Left renal pelvis (tissue), 4 donors: ENCODE measurements at places on chromosomes 1 and 21. TPM values are rescaled to one million over a fixed set of nuclear protein-coding genes. Genes with fewer than 3 reads are reported as not detected.
A peak's percentile ranks its signal among the peaks of the same experiment; 100 is the strongest.

DNA sequence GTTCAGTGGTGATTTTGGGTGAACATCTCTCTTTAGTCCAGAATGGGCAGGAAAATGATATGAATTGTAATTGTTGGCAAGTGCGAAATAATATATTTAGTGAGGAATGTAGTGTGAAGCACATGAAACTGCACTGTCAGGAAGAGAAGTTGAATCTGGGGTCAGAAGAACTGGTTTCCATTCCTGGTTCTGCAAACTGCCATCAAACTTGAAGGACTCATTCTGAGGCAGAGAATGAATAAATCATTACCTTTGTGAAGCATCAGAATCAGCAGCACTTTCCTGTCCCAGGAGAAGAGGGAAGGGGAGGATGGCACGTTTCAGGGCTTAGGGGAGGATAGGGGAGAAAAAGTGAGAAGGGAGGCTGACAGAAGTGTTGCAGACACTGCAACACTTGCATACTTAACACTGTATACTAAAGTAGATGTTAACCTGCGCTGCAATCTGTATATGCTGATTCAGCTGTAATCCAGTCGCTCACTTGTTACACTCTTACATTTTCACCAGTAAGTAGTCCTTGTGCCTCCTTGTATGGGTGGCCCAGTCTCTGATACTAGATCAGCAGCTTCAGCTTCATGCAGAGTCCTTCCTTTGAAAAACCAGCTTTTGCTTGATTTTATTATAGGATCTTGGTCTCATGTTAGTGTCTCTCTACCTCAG is 10.5 kb upstream of the RPTN start:
- no peak for DNase-seq

The LRRC3 gene
- 4.6 TPM for polyA plus RNA-seq

GRCh38 chr1:193674292-193674944 is 488.0 kb upstream of the B3GALT2 start:
- no peak for DNase-seq

GRCh38 chr1:151858030-151858746 is 4.7 kb upstream of the THEM5 start:
- DNase-seq: no peak

The KIF21B gene
- 2.1 TPM for polyA plus RNA-seq

DNA sequence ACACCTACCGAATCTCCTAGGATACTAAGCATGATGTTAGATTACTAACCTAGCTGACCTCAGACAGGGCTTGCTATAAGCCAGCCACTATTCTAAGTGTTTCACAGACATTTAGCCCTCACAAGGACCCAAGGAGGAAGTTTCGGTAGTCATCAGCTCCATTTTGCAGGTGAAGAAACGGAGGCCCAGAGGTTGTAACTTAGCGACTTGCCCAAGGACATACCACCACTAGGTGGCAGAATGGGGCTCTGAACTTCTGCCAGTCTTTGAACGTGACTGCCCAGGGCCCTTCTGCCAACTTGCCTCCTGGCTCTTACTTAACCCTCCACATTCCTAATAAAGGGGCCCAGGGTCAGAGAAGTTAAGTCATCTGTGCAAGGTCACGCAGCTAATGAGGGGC is 283.5 kb downstream of the C1orf94 start:
- no peak for DNase-seq

DNA sequence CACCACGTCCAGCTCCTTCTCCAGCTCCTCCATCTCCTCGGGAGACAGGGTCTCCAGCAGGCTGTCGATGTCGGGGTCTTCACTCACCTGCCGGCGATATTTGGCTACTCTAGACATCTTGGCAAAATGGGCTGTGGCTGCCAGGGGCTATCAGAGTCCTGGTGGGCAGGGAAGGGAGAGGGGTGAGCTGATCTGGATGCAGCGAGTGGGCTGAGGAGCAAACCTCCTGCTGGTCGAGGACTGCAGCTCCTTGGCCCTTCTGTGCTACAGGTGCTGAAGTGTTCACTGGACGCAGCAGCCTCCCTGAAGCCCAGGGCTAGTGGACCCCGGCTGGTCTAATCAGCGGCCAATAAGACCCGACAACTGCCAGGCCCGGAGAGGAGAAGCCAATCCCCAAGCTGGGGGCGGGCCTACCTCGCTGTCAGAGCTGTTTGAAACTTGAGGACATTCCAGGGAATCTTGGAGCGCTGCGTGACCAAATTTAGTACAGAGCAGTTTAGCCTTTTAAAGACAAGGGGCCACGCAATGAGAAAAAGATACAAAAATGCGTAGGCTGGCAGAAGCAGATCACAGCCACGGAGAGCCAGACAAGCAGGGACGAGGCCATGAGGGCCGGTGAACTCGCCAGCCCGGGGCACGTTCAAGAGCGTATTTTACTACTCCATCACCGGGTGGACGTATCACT is at the start of gene LMOD1:
Gene LMOD1 (minus strand): TSS at position 325 of the 685 bp plus-strand sequence. CDS start 208 bp downstream, at position 117.
- DNase-seq: peak; percentile 77

The HFM1 gene
- 8.7 TPM for polyA plus RNA-seq

The CRNN gene
- polyA plus RNA-seq: not detected

The S100B gene
- polyA plus RNA-seq: 9.6 TPM

The KCNT2 gene
- polyA plus RNA-seq: 13.9 TPM

DNA sequence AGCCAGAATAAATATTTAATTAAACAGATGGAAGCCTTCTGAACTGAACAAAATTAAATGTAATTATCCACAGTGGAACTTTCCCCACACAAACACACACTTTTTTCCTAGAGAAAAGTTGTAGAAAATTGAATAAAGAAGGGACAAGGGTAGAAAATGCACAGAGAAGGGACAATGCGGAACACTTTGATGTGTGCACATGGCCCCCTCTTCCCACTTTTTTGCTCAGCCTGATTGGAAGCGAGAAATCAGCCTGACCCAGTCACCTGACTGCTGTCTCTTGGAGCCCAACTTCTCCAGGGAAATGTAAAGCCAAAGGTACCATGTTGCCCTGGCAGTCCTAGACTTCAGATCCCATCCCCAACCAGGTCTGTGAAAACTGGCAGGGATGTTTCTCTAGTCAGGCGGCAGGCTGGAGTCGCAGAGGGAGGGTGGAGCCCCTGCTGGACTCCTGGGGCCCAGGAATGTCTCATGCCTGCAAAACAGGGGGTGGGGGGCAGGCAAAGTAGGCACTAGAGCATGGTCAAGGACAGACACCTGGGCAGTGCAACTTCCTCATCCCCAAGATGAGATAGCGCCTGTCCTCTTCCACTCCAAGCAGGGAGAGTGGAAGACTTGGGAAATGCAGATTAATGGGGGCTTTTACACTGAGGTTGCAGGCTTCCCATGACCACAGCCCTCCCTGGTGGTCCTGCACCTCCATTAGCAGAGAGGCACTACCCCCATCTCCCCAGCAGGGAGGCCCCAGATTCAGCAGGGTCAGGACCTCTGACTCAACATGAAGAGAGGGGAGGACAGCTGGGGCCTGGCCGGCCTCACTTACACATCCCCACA is 2.8 kb downstream of the CERS2 start:
- no peak for DNase-seq

DNA sequence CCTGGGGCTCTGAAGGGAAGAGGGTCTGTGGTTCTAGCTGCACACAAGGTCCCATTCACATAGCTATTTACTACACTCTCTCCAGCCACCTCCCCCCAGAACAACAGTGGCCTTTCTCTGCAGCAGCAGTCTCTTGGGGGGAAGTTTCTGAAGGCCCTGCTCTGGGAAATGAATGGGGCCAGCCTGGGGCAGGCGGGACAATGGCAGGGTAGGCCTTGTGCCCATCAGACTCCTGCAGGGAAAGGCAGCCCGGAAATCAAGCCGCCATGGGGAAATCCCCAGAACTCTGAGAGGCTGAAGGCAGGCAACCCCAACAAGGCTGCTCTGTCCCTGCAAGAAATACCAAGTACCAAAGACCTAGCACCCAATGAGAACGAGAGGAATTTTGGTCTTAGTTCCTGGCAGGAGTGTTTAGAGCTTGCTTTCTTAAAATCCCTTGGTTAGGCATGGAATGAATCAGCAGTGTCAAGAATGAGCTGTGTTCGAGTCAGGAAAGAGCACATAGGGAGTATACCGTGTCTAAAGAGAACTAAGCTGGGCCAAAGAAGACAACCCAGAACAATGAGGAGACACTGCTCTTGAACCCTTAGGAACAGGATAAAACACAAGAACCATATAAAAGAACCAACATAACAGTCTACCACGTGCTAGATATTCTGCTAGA is 11.3 kb downstream of the ARHGEF11 start:
- no peak for DNase-seq

GRCh38 chr21:16324630-16325029 is 594.8 kb downstream of the USP25 start:
- no peak for DNase-seq

DNA sequence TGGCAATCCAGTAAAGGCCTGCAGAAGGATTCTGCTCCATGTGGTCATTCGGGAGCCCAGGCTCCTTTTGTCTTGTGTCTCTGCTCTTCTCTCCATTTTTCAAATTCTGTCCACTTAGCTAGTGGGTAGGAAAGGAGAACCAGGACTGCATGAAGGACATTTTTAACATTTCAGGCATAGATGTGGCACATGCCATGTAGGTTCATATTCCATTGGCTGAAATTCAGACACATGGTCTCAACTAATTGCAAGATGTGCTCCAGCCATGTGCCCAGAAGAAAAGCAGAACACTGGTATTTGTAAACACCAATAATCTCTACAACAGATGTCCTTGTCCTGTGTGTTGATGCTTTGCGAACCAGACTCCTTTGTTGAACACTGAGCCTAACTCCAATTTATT is 85.2 kb upstream of the WLS start:
- DNase-seq: no peak

The PLA2G5 gene
- polyA plus RNA-seq: not detected

DNA sequence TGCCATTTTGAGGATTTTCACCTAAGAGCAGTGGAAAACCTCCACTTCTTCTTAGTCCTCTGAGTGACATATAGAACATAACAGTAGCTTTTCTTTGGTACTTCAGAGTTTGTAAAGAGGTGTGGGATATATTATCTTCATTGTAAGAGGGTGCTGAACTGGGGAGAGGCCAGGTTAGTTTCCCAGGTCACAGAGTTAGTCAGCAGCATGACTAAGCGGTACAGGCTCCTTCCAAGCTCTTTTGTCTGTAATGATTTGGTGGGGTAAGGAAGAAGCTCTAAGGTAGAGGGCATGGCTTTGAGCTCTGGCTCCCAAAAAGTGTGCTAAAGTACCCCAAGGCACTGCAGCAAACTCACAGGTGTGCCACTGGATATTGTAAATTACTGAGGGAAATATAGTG is 325.0 kb upstream of the PLXNA2 start:
- DNase-seq: no peak

The SPRR4 gene
- not detected for polyA plus RNA-seq

DNA sequence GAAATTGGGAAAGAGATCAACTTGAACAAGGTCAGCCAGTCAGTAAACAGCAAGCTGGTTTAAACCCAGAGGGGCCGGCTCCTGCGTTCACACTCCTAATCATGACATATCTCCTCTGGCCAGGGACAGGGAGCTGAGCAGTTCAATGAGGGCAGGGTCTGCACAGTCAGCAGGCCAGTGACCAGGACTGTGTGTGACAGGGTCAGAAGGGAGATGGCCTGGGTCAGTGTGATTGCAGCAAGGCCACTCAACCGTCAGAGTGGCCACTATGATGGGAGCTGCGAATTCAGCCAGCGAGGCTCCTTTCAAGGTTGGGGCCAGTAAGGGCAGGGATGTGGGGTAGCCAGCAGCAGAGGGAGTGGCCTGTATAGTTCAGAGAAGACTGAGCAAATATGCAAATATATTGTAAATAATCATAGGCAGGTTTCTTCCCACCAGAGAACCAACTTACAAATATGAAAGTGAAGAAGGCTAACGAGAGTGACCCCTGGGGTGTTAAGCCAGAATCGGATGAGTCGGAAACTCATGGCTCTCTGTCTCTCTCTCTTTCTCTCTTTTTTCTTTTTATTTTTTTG is 20.0 kb downstream of the NOL9 start:
- no peak for DNase-seq

- no peak for DNase-seq
Observed at GRCh38 chr1:46490656-46491442, 1.2 kb downstream of the DMBX1 start.

GRCh38 chr1:223179786-223180185 is 36.7 kb upstream of the TLR5 start:
- no peak for DNase-seq

DNA sequence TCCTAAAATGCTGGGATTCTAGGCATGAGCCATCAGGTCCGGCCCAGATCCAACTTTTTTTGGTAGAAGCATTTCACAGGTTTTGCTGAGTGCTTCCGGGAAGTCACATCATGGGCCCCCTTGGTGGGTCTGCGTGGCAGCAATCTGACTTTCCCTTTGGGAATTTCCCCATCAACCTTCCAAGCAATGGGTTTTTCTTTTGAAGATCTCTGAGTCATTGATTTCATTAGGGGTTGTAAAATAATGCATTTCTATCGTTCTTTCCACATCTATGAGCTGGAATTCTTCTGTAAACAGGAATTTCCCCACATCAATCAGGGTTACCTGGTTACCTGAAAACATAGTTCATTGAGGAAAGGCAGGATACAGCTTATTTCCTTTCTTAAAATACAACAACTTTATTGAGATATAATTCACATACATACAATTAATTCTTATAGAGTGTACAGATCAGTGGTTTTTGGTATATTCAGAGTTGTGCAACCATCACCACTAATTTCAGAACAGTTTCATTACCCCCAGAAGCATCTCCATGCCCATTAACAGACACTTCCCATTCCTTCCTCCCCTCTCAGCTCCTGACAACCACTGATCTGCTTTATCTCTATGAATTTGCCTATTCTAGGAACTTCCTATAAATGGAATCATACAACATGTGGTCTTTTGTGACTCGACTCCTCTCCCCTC is 9.9 kb upstream of the ZBTB17 start:
- no peak for DNase-seq

The CELA2B gene
- 0.41 TPM for polyA plus RNA-seq

GRCh38 chr1:228902781-228903433 is 167.6 kb downstream of the RHOU start:
- DNase-seq: no peak

DNA sequence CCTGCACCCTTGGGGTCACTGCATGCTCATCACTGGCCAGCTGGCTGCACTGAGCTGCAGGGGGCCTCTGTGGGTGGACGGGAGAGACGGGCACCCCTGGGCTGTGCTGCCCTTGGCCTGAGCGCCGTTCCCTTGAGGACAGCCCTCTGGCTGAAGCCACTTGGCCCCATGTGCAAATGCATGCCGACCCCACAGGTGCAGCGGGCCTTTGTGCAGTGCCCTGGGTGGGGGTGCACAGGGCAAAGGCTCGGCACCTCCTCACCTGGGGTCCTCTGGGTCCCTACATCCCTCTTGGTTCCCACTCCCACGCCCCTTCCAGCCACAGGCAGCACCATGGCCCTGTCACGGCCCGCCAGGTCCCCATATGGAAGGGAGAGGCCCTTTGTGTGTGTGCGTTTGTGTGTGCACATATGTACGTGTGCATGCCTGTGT is 41.3 kb downstream of the COQ8A start:
- no peak for DNase-seq
